Activated CD4-positive, alpha-beta T cell treated with anti-CD3 and anti-CD28 coated beads, Interleukin-2, amount 50 U/mL, for 16 hours (primary cell): ENCODE measurements at places on chromosomes 16 and 17.
A peak's percentile ranks its signal among the peaks of the same experiment; 100 is the strongest.

GRCh38 chr17:79374087-79374689 is 236.7 kb downstream of the RBFOX3 start:
- DNase-seq: no peak

GRCh38 chr17:2894782-2895181 is 98.5 kb downstream of the RAP1GAP2 start:
- DNase-seq: no peak

GRCh38 chr16:70706948-70707465 is 21.2 kb upstream of the MTSS2 start:
- DNase-seq: no peak

DNA sequence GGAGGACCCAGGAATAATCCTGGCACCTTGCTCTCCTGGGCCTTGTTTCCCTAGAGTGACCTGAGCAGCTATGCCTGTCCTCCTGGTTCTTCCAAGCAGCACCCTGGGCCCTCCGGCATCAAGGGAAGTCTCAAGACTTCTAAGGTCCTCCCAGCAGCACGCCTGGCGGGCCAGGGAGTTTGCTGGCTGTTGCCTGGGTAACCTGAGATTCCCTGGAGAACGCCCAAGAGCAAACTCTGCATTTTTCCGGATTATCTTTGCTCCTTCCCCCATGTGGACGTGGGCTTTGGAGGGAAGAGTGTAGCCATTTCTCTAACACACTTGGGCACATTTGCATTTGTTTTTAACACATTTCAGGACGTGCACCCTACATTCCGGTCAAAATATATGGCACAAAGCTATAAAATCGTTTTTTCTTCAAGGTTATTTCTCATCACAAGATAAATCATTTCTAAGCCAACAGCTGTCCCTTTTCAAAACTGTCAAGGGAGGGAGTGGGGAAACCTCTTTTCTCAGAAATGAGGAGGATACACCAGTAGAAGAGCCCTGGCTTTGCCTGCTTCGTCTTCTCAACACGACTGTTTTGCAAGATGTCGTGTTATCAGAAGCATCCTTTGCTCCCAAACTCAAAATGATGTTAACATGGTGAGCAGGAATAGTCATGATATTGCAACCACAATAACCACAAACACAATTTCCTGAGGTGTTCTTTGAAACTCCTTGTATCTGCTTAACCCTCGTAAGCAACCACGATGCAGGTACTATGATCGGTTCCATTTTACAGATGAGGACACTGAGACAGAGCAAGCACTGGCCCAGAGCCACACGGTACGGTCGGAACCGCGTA is 116.5 kb downstream of the ADCY9 start:
- peak; percentile 20 for DNase-seq

GRCh38 chr17:19613979-19614378 is 34.6 kb upstream of the ALDH3A2 start:
- DNase-seq: no peak

GRCh38 chr17:66466840-66467367 is 164.5 kb downstream of the PRKCA start:
- DNase-seq: peak; percentile 90

DNA sequence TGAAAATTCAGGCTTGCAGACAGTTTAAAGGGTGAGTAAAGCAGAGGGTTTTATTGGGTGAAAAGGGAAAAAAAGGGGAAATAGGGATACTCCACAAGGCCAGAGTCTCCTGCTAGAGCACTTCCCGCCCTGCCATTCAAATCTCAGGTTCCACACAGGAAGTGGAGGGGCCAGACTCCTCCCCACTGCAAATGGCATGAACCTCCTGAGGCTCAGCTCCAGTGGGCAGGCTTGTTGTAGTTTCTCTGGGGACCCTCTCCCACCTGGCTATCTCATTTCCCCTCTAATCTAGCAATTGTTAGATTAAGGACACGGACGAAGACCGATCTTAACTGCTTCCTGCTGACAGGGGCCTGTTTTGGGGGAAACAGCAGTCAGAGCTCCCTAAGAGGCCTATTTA is 43.4 kb downstream of the TAOK1 start:
- no peak for DNase-seq
